Fibroblast of skin of scalp (primary cell): ENCODE measurements at places on chromosomes 1 and 21.

DNA sequence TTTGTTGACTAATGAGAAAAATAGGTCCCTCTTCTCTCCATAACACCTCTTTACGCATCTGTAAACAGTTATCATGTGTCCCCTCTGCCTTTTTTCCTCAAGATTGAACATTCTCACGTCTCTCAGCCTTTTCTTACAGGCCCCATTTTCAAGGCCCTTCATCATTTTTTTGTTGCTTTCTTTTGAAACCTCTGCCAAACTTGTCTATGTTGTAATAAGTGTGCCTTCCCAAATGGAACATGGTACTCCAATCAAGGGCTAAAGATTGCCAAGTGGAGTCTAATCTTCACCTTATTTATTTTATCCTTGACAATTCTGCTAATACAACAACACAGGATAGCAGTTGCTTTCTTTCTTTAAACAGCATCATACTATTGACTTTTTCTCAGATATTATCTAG is 280.3 kb downstream of the USH2A start:
- no peak for DNase-seq

DNA sequence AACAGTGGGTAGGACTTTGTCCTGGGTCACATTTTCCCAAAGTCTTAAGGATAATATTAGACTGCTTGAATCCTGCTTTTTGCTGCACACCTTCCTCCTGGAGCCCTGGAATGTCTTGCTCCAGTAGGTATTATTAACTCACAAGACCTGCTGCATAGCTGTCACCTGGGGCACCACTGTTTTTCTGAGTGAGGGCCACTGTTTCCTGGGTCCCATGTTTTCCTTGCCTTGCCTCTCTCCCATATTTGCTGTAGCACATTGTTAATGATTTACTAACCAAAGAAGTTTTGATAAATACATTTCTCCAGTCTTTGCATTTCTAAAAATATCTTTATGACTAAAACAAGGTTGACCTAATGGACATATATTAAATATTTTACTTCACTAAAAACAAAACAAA is 22.5 kb upstream of the FCAMR start:
- no peak for DNase-seq

- no peak for DNase-seq
Measured at GRCh38 chr21:42411197-42411869, 7.6 kb downstream of the UBASH3A start.

- DNase-seq = no peak
Measured at GRCh38 chr1:175788586-175789252, 45.3 kb upstream of the TNR start.

- no peak for DNase-seq
Measured at GRCh38 chr1:56329970-56330369, 249.4 kb downstream of the PLPP3 start.

DNA sequence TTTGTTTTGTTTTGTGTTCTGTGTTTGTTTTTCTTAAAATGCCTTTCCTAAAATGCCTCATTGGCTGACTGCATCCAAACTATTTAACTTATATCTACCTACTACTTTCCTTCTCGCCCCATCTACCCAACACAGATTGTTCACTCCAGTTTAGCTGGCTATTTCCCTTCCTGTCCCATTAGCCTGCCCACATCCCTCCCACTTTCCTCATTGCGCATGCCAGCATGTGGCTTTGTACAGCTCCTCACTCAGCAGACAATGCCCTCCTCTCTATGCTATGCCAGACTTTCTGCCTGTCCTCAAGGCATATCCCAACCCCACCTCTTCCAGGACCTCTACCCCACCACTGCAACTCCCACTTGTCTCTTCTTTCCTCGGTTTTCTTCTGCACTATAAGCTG is 94.7 kb upstream of the C1orf21 start:
- no peak for DNase-seq

DNA sequence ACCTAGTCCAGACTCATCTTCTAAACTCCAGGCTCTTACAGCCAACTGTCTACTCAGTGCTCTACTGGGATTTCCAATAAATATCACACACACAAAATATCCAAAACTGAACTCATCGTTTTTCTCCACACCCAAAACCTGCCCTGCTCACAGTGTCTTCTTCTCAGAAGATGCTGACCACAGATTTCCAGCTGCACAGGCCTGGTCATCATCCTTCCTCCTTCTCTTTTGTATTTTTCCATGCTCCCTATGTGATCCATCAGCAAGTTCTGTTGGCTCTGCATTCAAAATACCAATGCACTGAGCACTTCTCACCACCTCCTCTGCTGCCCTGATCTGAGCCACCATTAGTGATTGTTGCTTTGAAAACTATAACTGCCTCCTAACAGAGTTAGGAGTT is 159.5 kb upstream of the KAZN start:
- no peak for DNase-seq

GRCh38 chr1:201499191-201499590 is 7.7 kb downstream of the CSRP1 start:
- DNase-seq = no peak

- DNase-seq = peak; percentile 83
Measured at GRCh38 chr1:7298145-7298544, 473.0 kb upstream of the VAMP3 start.

GRCh38 chr1:161359291-161359690 is 8.4 kb downstream of the CFAP126 start:
- DNase-seq = no peak

DNA sequence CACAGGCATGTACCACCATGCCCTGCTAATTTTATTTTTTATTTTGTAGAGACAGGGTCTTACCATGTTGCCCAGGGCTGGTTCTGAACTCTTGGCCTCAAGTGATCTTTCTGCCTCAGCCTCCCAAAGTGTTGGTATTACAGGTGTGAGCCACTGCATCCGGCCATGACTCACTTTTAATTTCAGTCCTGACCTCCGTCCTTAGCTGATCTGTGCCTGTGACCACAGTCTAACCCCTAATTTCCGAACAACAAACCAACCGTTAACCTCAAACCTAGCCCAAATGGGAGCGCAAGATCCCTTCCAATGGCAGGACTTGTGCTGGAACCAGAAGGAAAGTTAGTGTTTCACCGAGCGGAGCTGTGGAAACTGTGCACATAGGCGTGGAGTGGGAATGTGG is 29.3 kb upstream of the MAN1C1 start:
- DNase-seq = no peak

GRCh38 chr1:88514544-88515060 is 169.5 kb upstream of the PKN2 start:
- no peak for DNase-seq

DNA sequence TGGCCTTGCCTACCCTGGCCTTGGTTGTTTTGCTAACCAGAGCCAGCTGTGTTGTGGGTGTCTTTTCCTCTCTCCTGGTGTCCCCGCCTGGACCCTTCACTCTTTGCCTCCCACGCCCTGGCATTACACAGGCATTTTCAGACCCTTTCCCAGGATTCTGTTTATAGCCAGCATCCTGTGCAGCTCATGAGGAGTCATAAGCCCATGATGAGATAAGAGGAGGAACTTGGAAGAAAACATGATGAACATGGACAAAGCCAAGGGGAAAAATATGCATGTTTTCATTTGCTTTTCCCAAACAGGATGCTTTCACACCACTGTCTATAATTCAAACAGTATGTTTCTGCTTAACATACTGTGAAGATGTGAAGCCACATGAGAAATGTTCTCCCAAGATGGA is 18.7 kb upstream of the WARS2 start:
- DNase-seq = peak; percentile 51

GRCh38 chr1:9500756-9501754 is 38.2 kb upstream of the SLC25A33 start:
- no peak for DNase-seq

DNA sequence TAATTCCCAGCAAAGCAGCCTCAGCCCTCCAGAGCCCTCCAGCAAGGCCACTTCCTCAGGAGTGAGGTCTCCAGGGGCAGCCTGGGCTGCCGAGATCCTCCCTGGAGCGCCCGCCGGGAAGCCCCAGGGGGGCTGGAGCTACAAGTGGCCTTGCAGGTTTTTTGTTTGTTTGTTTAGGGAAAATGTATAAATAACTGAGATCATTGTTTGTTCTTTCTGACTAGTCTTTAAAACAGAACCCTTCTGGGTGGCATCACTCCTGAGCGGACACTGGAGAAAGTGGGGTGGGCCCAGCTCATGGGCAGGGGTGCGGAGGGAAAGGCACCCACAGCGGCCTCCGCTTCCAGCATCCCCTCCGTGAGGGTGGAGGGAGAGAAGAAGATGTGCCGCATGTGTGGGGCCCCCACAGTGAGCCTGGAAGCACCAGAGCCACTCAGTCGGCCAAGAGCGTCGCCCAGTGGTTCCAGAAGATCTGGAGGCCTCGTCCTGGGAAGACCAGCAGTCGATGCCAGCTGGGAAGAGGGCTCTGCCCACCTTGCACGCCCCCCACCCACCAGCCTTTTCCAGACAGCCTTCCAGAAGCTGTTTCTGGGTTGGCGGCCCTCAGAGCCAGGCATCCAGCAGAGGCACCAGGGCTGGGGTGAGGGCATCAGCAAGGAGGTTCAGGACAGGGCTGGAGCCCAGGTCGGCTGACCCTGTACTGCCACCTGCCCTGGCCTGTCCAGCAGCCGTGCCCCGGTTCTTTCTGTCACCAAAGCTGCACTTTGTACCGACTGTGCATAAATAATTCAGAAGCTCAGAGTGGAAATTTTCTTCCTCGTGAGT is 34.6 kb downstream of the TFF3 start:
- no peak for DNase-seq

DNA sequence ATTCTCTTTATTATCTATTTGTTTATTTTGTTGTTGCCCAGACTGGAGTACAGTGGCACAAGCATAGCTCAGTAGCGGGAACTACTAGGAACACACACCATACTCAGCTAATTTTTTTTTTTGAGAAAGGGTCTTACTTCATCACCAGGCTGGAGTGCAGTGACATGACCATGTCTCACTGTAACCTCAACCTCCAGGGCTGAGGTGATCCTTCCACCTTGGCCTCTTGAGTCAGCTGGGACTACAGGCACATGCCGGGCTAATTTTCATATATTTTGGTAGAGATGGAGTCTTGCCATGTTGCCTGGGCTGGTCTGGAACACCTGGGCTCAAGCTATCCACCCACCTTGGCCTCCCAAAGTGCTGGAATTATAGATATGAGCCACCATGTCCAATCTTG is 5.3 kb upstream of the TXNIP start:
- no peak for DNase-seq

DNA sequence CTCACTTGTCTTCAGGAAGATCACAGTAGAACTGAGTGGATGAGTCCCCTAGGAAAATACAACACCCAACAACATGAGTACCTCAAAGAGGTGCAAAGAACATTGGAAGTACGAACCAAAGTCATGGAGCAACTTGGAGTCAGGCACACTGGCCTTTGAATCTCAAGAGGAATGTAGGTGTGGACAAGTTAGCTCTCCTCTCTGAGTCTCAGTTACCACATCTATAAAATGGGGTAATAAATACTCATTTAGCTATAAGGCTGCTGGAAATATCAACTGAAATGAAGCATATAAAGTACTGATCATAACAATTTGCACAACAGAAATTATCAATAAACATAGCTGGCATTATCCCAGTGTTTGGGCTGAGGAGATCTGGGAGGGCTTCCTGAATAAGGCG is 96.7 kb upstream of the JUN start:
- no peak for DNase-seq

DNA sequence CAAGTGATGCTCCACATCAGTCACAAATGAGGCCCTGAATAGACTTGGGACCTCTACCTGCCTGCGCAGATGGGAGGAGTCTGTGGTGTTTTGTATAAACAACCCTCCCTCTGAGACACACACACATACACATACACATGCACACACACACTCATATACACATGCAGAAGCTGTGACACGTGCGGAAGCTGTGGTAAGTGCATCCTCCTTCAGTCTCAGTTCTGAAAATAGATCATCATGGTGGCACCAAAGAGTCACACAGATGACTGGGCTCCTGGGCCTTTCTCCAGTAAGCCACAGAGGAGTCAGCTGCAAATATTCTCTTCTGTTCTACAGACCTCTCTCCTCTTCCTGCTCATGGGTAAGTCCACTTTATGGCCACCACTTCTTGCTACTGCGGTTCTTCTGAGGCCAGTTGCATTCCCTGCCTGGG is at the start of gene LY9:
TSS of gene LY9 (plus strand) at position 224 of the 433 bp plus-strand sequence. CDS start at position 238, 14 bp downstream.
- no peak for DNase-seq

- DNase-seq = no peak
Measured at GRCh38 chr1:67514786-67515185, 84.6 kb upstream of the SERBP1 start.

- DNase-seq = peak; percentile 87
Measured at GRCh38 chr21:27359141-27359540, 392.3 kb upstream of the ADAMTS5 start.

DNA sequence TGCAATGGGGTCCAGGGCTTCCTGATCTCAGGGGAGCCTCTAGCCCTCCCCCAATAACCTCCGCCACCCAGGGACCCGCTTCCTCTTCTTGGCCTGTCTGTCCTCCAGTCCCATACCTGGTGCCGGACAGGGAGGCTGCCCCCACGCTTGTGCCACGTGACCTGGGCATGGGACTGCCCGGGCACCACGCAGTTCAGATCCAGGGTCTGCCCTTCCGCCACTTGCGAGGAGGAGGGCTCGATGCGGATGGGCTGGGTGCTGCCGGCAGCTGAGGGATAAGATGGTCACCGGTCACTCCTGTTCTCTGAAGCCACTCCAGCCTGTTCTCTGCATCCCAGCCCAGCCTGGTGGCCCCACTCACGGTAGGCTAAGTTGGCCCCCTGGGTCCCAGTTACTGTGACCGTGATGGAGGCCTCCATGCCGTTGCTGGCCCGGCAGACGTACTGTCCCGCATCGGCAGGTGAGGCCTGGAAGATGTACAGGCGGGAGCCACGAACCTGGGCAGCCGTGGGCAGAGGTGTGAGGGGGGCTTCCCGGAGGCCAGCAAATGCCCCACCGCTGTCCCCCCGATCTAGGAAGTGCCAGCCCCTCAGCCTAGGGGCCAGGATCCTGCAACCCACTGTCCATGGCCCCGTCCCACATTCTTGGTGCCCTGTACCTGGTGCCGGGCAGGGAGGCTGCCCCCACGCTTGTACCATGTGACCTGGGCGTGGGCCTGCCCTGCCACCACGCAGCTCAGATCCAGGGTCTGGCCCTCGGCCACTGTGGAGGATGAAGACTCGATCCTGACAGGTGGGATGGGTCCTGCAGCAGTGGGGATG is 39.6 kb downstream of the LDLRAD2 start:
- no peak for DNase-seq

GRCh38 chr1:28811766-28812668 is at the start of gene OPRD1:
TSS of gene OPRD1 (plus strand) at chr1:28812170. CDS start at chr1:28812384, 214 bp downstream.
- no peak for DNase-seq

DNA sequence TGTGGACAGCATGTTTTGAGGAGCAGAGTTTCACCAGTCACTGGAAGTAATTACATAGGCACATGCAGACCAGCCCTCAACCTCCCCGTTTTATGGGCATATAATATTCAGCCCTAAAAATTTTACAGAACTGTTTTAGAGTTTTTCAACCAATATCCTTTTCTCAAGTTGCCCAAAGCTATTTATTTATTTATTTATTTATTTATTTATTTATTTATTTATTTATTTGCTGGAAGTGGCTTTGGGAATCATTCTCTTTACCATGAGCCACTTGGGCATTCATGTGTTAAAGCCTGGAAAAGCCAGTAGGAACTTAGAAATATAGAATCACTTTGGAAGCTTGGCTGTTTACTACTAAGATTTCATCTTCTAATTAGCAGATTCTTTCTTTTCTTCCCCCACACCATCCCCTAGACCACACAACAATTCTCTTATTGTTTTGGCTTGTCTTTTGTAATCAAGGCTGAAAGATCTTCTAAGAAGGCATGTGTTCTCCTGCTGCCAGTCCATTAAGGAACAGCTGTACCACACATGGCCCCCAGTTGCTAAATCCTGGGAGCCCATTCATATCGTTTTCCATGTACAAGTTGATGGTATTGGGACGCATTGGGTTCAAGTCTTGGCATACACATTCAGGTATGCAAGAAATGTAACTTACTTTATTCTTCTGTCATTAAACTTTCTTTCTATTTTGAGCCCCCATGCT is 220.0 kb downstream of the PAPPA2 start:
- DNase-seq = no peak
